ENCODE measurements at places on chromosomes 11 and 22. TPM values are rescaled to one million over a fixed set of nuclear protein-coding genes. Genes with fewer than 3 reads are reported as not detected.

DNA sequence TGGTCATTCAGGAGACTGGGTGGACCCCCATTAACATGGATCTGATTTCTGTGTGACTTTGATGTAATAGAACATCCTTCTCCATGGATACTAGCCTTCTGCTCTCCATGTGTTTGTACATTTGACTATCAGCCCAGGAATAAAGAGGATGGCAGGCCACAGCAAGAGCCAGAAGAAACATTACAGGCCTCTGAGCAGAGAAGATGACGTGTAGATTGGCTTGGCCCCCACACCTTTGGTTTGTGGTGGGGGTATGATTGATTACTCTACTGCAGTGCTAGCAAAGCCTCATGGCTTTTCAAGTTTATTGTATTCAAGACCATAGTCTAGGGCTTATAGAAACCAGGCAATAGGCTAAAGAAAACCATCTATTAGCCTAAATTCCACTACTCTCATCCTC is 77.0 kb downstream of the GRAMD1B start:
- no peak overlapping the region for H3K4me3 ChIP-seq
- H3K27me3 ChIP-seq = no peaks in the 10 kb centered on the region
- no peaks in the 10 kb centered on the region for H3K4me1 ChIP-seq
- no peaks in the 10 kb centered on the region for H3K36me3 ChIP-seq
- no peak overlapping the region for H3K27ac ChIP-seq
- DNase-seq = no peak

DNA sequence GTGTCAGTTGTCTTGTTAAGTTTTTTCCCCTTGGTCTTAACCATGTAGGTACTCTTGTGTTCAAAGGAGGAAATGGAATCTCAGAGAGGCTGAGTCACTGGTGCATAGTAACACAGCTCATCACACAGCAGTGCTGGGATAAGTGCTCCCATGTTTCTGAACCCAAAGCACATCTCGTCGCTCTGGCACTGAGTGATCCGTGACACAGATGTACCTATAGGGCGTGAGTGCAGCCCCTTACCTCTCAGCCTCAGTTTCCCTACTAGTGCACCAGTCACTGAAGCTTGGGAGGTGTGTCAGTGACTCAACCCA is 234.0 kb downstream of the ST3GAL4 start:
- no peaks in the 10 kb centered on the region for H3K36me3 ChIP-seq
- no peak overlapping the region for H3K27ac ChIP-seq
- no peaks in the 10 kb centered on the region for H3K27me3 ChIP-seq
- no peak for DNase-seq
- H3K4me1 ChIP-seq = no peaks in the 10 kb centered on the region
- H3K4me3 ChIP-seq = no peak overlapping the region

GRCh38 chr11:10979529-10979928 is 121.7 kb upstream of the ZBED5 start:
- no peak overlapping the region for H3K27ac ChIP-seq
- H3K27me3 ChIP-seq = no peaks in the 10 kb centered on the region
- no peaks in the 10 kb centered on the region for H3K4me1 ChIP-seq
- no peaks in the 10 kb centered on the region for H3K36me3 ChIP-seq

DNA sequence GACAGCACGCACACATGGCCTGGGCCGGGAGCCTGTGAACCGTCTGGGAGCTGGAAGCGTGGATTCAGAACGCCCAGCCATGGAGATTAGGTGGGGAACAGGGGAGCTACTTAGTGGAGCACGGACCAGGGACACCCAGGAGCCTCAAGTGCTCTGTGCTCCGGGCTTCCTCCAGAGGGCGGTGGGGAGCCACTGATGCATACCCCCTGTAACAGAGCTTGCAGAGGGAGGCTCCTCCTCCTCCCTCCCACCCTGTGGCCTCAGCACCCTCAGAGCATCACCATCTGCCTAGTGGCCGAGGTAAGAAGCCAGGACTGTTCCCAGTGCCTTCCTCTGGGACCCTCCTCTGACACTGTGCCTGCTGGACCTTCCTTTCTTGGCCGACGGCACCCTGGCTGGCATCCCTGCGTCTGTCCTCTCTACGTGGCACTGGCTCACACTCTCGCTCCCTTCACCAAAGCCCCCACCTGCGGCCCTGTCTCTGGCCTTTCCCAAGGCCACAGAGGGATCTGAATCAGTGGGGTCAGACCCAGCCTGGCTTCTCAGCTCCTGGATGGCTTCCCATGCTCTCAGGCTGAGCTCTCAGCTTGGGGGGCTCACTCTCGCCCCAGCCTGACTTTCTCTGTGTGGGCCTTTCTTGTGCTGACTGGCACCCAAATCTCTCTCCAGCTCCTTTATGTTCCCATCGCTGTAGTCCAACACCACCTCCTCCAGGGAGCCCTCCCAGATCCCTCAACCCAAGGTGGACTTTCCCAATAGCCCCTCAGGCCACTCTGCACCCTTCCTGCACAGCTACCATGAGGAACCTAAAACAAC is 780.9 kb downstream of the BRD1 start:
- H3K4me1 ChIP-seq = no peaks in the 10 kb centered on the region
- H3K27me3 ChIP-seq = peaks cover 3% of the 10 kb centered on the region
- H3K4me3 ChIP-seq = no peak overlapping the region
- H3K36me3 ChIP-seq = no peaks in the 10 kb centered on the region
- DNase-seq = no peak

- no peaks in the 10 kb centered on the region for H3K36me3 ChIP-seq
- H3K27me3 ChIP-seq = no peaks in the 10 kb centered on the region
- no peaks in the 10 kb centered on the region for H3K4me1 ChIP-seq
- H3K27ac ChIP-seq = no peak overlapping the region
- H3K4me3 ChIP-seq = no peak overlapping the region
Measured at GRCh38 chr11:65003282-65003681, 6.5 kb upstream of the BATF2 start.

- H3K36me3 ChIP-seq = no peaks in the 10 kb centered on the region
- no peak overlapping the region for H3K27ac ChIP-seq
- H3K27me3 ChIP-seq = no peaks in the 10 kb centered on the region
- H3K4me3 ChIP-seq = no peak overlapping the region
- no peaks in the 10 kb centered on the region for H3K4me1 ChIP-seq
Measured at GRCh38 chr11:115144914-115145313, 359.3 kb downstream of the CADM1 start.

DNA sequence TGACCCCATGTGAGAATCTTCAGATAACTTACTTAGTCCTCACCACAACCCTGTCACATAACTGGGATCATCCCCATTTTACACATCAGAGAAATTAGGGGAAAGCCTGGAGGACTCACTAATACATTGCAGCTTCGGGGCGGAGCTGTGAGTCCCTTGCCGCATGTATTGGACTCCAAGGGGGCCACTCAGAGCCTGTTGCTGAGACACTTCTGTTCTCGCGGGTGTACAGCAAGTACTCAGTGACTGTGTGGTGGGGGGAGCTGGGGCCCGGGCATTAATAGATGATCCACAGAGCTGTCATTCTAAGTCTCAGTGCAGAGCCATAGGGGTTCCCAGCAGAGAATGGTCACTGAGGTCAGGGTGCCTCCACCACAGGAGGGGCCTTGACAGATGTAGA is 13.5 kb downstream of the OAF start:
- H3K36me3 ChIP-seq = no peaks in the 10 kb centered on the region
- H3K27ac ChIP-seq = no peak overlapping the region
- H3K4me3 ChIP-seq = no peak overlapping the region
- H3K4me1 ChIP-seq = peaks cover 14% of the 10 kb centered on the region

DNA sequence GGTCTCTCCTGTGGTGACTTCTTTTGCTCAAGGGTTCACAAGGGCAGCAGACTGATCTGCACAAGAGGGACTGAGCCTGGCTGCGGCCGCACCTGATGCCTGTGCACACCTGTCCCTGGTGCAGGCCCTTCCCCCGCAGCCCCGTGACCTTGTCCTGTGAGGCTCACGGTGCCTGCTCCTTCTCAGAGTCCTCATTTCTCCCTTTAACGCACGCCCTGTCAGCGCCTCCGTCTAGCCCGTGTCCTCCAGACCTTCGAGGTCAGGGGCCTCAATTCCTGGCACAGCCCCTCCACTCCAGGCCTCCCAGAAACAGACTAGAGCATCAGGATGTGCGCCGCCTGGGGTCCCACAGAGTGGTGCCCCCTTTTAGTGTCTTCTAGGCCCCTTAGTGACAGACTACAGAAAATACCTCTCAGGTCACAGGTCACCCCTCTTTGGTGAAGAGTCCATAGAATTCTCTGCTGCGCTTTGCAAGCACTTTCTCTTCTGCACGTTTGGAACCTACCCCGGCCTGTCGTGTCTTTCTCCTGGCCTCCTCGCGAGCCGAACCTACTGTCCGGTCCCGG is 1.0 kb upstream of the DRD4 start:
- DNase-seq = no peak
- peaks cover 23% of the 10 kb centered on the region for H3K4me1 ChIP-seq
- H3K36me3 ChIP-seq = no peaks in the 10 kb centered on the region
- H3K27me3 ChIP-seq = peaks cover 18% of the 10 kb centered on the region

- DNase-seq = peak; percentile 66
- no peak overlapping the region for H3K4me3 ChIP-seq
Measured at GRCh38 chr11:5280582-5281102, 10.9 kb upstream of the HBE1 start.

DNA sequence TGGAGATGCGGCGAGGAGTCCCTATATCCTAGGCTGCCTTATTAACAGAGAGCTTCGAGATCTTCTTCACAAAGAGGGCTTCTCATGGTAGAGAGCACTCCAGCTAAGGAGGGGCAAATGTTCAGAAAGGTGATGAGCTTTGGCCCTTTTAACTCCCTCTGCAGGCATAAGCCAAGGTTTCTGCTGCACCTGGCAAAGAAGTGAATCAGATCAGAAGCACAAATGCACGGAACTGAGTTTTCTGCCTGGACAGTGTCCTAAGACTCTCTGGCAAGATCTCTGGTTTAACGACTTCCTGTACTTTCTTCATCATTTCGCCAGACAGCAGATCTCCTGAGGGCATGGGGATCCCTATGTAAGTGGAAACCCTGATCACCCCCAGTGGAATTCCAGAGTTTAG is 37.2 kb downstream of the POU2AF3 start:
- no peaks in the 10 kb centered on the region for H3K36me3 ChIP-seq
- H3K4me1 ChIP-seq = peaks cover 2% of the 10 kb centered on the region
- H3K27me3 ChIP-seq = no peaks in the 10 kb centered on the region
- no peak overlapping the region for H3K27ac ChIP-seq

DNA sequence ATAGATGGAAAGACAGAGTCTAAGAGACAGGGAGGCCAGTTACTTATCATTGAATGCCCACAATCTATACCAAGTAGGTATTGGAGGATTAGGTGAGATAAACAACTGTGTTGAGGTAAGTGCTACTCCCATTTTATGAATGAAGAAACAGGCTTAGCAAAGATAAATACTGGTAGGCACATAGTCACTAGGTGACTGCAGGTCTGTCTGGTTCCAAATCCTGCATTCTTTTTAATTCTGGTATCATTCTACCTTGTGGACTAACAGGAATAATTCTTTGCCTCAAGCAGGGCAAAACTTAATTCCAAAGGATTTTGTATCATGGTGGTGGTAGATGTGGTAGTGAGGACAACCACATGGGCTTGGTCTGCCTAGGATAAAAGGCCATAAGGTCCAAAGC is 28.4 kb downstream of the RNF169 start:
- peaks cover 41% of the 10 kb centered on the region for H3K4me1 ChIP-seq
- H3K27me3 ChIP-seq = no peaks in the 10 kb centered on the region
- H3K4me3 ChIP-seq = no peak overlapping the region
- DNase-seq = no peak
- no peaks in the 10 kb centered on the region for H3K36me3 ChIP-seq

GRCh38 chr22:34783436-34783835 is 282.5 kb upstream of the ISX start:
- H3K4me1 ChIP-seq = no peaks in the 10 kb centered on the region
- no peaks in the 10 kb centered on the region for H3K36me3 ChIP-seq
- no peak overlapping the region for H3K27ac ChIP-seq
- no peak for DNase-seq
- no peaks in the 10 kb centered on the region for H3K27me3 ChIP-seq

GRCh38 chr11:92267968-92268367 is 43.4 kb downstream of the FAT3 start:
- DNase-seq = no peak
- no peaks in the 10 kb centered on the region for H3K27me3 ChIP-seq
- no peak overlapping the region for H3K4me3 ChIP-seq
- H3K27ac ChIP-seq = no peak overlapping the region
- H3K4me1 ChIP-seq = no peaks in the 10 kb centered on the region

GRCh38 chr11:11611381-11611780 is 10.4 kb downstream of the GALNT18 start:
- H3K4me1 ChIP-seq = no peaks in the 10 kb centered on the region
- no peak overlapping the region for H3K4me3 ChIP-seq
- DNase-seq = no peak
- no peak overlapping the region for H3K27ac ChIP-seq
- H3K27me3 ChIP-seq = no peaks in the 10 kb centered on the region
- H3K36me3 ChIP-seq = no peaks in the 10 kb centered on the region

GRCh38 chr11:78651136-78651775 is 76.6 kb upstream of the NARS2 start:
- H3K4me3 ChIP-seq = no peak overlapping the region
- no peaks in the 10 kb centered on the region for H3K27me3 ChIP-seq
- no peaks in the 10 kb centered on the region for H3K4me1 ChIP-seq
- H3K36me3 ChIP-seq = no peaks in the 10 kb centered on the region
- H3K27ac ChIP-seq = no peak overlapping the region
- no peak for DNase-seq

Gene PITPNM1
- 11.3 TPM for polyA plus RNA-seq

Gene TMEM191C
- polyA plus RNA-seq = 0.07 TPM

Gene MS4A12
- not detected for polyA plus RNA-seq

Gene SYT8
- 0.06 TPM for polyA plus RNA-seq

Gene DMC1
- polyA plus RNA-seq = 0.91 TPM

Gene TESMIN
- 0.03 TPM for polyA plus RNA-seq

Gene CD3E
- polyA plus RNA-seq = 0.15 TPM

Gene CHRM1
- 0.06 TPM for polyA plus RNA-seq

Measured in psoas muscle (tissue), 8 donors.